NCI-H1092 (cell line): ENCODE measurements at places on chromosomes 7 and 10.

- DNase-seq, result no peak
Observed at GRCh38 chr10:11713186-11713743, 28.9 kb upstream of the ECHDC3 start.

DNA sequence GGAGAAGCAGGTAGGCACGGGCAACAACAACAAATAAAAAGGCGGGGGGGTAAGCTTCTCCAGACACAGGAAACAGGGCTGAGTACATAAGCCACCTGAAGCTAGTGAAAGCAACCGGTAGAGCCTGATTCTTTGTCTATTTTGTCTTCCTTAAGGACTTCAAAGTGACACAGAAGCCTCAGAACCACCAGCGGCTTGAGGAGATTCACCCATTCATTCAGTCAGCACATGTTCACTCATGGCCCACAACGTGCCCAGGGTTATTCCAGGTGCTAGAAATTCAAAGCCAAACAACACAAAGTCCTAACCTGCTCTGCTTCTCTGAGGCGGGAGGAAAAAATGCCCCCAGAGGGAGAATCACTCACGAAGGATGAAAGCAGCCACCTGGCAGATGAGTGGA lies 69.3 kb upstream of the C7orf33 start:
- DNase-seq, result no peak

GRCh38 chr7:132076301-132077035 lies 499.8 kb downstream of the PLXNA4 start:
- no peak for DNase-seq

GRCh38 chr10:29648114-29648982 lies 13.6 kb upstream of the SVIL start:
- DNase-seq, result no peak

GRCh38 chr7:54543051-54543488 lies 895 bp downstream of the VSTM2A start:
- DNase-seq, result no peak

DNA sequence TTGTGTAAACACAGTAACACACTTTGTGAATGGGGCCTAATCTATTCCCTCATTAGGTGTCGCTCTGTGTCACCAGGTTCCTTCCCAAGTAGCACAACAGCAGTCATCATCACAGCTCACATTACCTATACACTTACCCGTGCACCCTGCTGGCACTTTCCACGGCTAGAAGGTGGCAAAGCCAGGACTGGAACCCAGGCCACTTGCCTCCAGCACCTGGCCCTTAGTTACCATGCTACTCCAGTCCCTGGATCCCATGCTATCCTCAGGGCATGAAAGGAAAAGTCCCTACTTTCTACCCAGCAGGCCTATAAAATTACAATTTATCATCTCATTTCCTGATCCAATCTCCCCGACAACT lies 18.4 kb downstream of the SMURF1 start:
- DNase-seq, result no peak

GRCh38 chr10:104300002-104300735 lies 31.2 kb downstream of the GSTO2 start:
- DNase-seq, result no peak

GRCh38 chr10:132861116-132861691 lies 75.3 kb upstream of the NKX6-2 start:
- no peak for DNase-seq

DNA sequence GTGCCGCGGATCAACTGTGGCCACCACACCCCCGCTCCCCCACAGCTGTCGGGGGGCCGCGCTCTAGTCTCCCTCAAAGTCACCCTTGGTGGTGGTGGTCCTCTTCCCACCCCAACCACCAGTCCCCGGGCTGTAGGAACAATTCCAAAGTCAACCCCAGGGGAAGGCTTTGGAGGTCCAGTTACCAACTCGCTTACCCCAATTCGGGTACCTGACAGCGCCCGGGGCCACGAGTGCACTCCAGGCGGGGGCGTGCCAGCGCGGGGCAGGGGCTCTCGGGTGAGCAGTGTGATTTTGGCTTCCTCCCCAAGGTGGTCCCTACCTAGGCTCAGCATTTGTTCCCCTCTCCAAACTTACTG lies 584 bp upstream of the ZMIZ1 start:
- DNase-seq, result no peak

DNA sequence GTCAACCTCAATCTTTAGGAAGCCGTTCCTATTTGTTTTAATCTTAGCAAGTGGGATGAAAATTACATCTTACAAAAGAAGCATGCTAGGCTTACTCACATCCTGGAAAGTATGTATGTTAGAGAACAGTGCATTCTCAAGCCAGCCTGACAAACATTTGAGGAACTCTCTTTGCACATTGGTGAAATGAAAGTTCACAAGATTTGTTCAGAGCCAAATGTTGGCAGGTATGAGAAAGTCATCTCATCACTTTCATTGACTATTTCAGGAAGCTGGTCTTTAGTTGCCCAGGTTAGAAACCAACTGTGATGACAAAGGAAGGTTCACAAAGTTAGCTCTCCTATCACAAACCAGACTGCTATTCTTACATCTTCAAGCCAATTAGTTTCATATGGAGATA lies 57.1 kb downstream of the ABCB1 start:
- no peak for DNase-seq

DNA sequence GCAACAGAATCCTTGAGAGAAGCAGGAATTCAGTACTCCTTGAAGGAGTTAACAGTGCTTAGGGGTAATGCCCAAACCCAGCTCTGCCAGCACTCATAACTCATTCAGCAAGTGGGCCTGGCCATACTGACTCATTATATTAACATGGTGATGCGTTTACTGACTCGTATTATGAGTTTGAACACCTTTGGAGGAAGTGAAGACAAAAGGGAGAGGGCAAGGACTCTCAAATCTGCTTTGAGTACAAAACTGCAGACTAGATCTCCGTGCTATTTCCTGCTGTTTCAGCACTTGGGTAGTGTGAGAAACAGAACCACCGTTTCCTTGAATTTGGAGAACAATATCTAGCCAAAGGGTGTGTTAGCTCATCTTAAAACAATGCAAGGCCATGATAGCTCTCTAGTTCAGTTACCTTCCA lies 30.8 kb downstream of the SLC16A9 start:
- DNase-seq, result no peak

DNA sequence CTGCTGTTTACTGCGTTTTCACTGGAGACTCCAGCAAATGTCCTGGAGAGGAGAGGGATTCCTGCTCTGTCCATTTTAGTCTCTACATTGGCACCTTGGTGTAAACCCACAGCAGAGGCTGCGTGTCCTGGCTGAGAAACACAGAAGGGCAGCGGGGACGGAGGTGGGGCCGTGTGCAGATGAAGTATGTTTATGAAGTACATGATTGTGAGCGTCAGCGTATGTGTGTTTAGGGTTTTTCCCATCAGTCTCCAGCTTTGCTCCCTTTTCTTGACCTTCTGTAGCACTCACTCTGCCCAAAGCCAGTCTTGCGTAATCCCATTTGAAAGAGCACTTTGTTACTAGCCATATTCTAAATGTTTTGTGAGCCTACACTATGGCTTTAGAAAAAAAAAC lies 750.7 kb upstream of the SORCS1 start:
- no peak for DNase-seq

DNA sequence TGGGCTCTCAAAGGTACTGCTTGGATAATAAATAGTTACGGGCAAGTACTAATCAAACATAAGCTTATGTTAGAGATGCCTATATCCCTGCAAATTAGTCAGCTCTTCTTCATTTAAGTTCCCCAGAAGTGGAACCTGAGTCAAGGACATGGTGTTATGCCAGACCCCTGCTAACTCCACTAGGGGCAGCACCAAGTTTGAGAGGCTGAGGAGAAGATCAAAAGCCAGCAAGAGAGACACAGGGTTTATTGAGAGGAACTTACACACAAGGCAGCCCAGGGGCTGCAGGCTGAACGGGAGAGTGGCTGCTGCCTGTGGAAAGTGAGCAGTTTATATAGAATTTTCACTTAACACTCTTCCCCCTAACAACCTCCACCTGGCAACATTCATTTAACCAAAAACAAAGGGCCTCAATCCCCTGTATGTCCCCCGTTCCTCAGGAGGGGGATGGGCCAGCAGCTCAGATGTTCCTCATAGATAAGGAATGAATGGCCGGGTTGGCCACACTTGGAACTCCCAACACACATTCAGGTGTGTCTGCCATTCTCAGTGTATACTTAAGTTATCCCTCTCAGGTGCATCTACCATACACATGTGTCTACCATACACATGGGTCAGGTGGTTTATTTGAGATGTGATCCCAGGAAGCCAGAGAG lies 62.6 kb upstream of the GHITM start:
- DNase-seq, result no peak

- DNase-seq, result no peak
Observed at GRCh38 chr7:114148779-114149178, 230.0 kb upstream of the PPP1R3A start.

- DNase-seq, result no peak
Observed at GRCh38 chr10:130455111-130455695, 319.0 kb downstream of the GLRX3 start.

GRCh38 chr10:30048768-30049517 lies 10.4 kb downstream of the JCAD start:
- peak; percentile 5 for DNase-seq

DNA sequence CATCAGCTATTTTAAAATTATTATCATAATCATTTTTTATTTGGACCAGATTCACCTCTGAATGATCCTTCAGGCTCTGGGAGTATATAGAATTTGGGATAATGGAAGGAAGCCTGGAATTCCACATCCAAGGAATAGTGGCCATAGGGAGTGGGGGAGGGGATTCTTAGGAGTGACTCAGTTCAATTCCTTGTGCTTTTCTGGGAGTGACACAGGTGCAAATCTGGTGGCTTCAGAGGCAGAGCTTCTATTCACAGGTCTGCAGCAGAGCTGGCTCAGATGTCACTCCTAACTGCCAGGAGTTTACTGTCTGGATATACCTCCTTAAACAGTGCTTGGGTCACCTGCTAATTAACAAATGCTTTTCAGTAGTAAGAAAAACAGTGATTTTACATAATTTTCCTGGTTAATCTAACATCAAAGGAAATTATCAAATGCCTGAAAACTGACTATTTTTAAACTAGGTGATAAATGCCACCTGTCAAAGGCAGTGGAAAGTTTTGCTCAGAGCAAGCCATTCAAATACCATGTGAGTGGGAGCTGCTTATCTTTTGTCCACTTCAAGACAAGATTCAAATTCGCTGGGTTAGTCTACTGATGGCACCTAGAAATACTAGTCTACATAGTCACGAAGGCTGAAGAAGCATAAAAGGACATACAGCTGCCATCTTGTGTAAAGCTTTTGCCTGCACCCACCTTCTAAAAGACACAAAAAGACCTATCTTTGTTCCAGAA lies 106.7 kb upstream of the LAMB4 start:
- DNase-seq, result no peak

DNA sequence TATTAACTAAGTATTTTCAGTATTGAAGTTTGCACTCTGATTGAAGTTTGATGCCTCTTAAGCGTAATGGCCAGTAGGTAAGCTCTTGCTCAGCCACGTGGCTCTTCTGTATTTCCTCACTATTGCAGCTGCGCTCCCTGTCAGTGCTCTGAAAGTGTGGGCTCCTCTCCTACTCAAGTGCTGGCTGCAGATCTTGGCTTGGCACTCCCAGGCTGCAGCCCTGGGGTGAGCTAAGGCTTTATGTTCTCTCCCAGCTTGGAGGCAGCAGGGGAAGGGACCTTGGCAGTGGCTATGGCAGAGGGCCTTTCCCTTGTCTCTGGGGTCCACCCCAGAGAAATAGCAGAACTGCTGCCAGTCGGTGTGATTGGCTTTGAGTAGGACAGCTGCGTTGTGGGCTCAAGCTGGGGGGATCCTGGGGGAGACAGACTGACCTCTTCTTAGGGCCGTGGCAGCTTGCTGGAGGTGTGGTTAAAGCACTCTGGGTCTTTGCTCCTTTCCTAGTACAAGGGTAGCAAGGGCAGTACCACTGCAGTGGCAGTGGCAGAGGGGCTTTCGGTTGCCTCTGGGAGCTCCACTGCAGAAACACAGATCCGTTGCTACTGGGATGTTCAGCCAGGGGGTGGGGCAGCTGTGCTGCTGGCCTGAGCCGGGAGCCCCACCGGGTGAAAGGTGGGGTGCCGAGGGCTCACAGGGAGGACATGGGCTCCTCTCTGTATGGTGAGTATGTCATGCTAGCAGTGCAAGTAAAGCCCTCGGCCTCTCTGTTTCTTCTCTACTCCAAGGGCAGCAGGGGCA lies 100.5 kb downstream of the GLCCI1 start:
- DNase-seq, result no peak

GRCh38 chr7:54477083-54477482 lies 65.1 kb upstream of the VSTM2A start:
- DNase-seq, result no peak

DNA sequence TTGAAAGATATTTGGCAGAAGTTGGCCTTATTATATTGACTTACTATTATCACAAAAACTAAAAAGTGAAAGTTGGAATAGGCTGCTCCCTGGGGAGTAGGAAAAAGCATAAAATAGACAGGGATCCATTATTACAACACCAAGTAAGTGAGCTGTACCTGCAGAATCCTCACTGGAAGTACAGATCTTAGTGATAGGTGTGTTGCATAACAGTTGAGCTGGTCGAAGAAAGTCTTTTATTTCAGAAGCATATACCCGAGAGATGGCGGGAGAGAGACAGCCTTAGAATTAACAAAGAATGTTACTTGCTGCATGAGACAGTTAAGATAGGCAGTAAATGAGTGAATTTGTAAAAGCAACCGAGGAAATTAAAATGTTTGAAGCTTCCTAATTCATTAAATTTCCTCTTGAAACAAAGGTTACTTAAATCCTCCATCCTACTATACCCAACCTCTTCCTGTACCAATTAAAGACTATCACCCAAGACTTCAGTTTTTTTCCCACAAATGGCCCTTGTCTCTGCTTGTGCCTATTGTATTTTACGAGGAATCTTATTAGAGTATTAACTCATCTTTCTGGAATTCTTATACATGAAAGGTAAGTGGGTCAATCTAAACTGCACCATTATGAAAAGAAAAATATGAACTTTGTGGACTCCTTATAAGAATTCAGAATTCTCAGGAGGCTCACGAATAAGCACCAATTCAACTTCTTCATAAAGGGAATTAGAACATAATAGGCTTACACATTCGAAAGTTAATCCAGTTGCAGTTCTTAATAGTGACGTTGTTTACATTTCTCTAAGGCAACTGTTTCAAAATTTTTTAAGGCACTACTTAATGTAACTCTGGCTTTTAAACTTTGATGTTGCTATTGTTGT lies 56.2 kb downstream of the CREM start:
- DNase-seq, result no peak

DNA sequence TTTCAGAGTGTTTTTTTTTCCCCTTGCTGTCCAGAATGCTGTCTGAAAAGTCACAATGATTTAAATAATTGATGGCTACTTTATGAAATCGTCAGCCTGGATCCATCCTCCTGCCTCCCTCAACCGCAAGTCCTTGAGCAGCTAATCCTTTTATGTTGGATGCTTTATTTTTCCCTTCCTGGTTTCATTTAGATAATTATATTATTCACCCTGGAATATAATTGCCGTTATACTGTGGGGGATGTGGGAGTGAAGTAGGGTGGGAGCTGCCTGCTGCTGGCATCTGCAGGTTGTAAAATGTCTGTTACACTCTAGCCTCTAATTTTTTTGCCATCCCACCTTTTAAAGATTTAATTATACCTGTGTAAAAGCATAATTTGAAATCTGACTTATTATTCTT lies 290.5 kb upstream of the LRGUK start:
- DNase-seq, result peak; percentile 10

GRCh38 chr10:60414111-60414510 lies 24.4 kb upstream of the ANK3 start:
- DNase-seq, result no peak
